Activated T-helper 2 cell treated with anti-CD3 and anti-CD28 coated beads, Interferon-gamma antibody, Interleukin-2, Interleukin-4, amounts not matched to agents 10 μg/mL and 5 μg/mL and 100 μg/mL, durations not matched to agents 14 hours and 24 hours and 36 hours (primary cell): ENCODE measurements at places on chromosomes 6 and 20.

GRCh38 chr6:112600168-112600567 is 253.0 kb downstream of the RFPL4B start:
- no peak for DNase-seq

DNA sequence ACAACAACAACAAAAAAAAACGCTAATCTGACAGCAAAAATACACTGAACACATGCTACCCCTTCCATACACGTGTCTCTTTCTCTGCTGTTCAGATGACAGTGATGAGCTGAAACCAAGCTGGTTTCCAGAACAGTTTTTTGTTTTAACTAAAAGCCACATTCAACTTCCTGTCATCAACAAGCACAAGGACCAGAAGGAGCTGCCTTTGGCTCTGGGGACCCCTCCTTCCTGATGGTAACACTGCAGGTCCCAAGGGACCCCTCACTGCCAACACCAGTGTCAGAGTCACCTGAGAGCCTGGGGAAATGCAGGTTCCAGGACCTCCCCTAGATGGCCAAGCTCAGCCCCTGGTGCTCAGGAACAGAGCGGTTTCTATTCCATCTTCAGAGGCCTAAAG is 6.0 kb downstream of the CST7 start:
- no peak for DNase-seq

- DNase-seq, result no peak
Measured at GRCh38 chr6:138030872-138031271, 76.3 kb downstream of the PERP start.

DNA sequence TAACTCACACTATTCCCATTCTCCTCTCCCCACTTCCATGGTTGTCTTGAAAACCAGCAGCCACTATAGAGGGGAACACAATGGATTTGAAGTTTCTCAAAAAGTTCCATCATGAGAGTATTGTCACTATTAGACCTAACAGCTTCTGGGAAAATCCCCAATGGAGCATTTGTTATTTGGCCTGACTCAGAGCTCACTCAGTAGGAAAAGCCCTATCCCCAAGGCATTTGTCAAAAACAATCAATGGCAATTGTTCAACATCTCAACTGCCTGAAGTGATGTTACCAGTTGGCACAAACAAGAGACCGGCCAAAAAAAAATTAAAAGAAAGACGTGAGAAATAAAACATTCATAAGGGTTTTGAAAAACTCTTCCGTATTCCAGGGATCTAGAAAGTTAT is 98.8 kb downstream of the MYLK4 start:
- DNase-seq, result no peak

- DNase-seq, result no peak
Measured at GRCh38 chr6:11632231-11632630, 94.7 kb downstream of the TMEM170B start.

DNA sequence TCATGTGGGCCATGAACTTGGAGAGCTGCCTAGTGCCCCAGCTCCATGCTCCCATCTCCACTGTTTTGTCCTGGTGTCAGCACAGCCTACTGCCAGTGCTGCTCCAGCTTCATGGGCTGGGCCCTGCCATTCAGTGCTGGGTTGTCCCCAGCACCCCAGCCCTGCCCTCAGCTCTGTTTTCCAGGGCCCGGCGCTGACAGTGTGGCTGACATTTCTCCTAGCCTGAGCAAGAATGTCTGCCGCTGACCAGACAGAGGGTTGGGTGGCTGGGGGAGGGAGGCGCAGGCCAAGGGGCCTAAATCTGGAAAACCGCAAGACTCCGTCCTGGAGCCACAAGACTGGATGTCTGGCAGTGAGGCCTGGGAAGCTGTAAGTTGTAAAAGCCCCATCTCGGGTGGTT is 78.9 kb downstream of the DHX35 start:
- DNase-seq, result no peak

DNA sequence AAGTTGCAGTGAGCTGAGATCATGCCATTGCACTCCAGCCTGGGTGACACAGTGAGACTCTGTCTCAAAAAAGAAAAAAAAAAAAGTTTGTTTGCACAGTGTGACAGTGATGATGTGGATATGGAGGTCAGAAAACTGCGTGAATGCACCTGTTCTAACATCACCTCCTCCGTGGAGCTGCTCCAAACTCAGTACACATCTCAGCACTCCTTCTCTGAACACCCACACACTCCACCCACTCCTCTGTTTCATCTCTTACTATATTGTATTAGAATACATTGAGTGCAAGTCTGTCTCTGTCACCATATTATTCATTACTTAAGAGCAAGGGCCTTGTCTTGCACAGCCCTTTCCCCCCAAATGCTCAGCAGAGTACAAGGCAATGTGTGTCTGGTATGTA is 51.5 kb upstream of the ENPP4 start:
- no peak for DNase-seq

DNA sequence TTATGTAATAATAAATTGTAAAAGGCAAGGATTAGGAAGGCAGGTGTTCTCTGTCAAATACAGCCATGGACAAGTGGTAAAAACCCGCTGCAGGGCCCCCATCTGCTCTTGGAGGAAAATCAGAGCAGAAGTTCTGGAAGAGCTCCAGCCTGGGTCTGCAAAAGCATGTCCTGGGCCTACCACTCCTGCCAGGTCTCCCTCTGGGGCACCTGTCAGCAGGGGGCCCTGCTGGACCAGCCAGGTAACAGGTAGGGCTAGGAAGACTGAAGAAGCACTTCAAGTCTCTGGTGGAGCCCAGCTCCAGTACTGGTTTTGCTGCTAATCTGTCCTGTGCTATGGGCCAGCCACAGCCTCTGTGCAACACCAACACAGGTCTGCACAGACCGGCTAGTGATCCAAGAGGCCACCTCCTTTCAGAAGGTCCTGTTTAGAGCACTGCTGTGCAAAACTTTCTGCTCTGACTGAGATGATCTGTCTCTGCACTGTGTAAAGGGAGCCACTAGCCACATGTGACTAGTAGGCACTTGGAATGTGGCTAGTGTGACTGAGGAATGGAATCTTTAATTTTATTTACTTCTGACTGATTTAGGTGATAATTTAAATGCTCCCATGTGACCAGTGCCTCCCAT is 30.2 kb downstream of the RRBP1 start:
- no peak for DNase-seq

GRCh38 chr20:20566516-20566915 is 145.9 kb downstream of the RALGAPA2 start:
- DNase-seq, result no peak

DNA sequence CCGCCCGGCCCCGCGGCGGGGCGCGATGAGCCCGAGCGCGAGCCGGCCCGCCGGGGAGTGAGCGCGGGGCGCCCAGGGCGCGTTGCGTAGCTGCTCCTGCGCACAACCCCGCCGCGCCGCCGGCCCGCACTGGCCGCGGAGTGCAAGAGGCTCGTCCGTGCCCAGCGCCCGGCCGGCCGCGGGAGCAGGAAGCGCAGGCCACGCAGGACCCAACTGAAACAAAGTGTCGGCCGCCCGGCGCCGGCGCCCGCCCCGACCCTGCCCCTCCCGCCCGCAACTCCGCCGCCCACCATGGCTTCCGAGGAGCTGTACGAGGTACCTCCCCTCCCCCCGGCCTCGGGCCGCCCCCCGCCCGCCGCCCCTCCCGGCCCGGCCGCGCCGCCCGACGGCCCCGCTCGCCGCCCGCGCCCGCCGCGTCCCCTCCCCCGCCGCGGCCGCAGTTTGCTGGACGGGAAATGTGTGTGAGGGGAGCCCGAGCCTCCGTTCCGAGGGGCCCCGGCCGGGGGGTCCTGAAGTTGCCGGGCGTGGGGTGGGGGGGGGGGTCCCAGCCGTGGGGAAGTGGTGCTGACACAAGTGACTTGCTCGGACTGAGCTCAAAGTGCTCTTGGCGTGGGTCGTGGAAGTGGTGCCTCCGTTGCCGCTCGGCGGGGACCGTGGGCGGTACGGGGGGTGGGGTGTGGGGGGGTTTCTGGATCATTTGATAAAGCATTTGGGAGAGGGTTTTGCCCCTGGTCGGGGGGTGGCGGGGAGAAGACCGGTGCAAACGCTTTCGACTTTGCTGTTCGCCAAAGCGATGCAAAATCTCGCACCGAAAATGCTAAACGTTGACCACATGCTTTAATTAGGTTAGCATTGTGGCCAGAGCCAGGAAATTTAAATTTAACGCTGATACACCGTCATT is 539 bp downstream of the CDYL start:
- peak; percentile 16 for DNase-seq

DNA sequence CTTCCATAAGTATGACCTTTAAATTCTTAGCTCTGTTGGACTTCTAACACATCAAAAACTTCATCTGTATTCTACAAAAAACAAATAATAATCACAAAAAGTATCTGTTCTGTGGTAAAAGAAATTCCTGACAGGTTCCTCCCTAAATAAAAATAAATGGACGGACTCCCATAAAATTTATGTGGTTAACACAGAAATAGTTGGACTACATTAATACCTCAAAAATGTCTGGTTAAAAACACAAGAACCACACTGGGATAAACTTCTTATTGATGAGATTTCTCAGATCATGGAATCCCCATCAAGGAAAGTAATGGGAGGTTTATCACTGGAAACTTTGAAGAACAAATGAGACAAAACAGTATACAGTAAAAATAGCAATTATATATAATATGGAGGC is 172.4 kb downstream of the MOXD1 start:
- no peak for DNase-seq

DNA sequence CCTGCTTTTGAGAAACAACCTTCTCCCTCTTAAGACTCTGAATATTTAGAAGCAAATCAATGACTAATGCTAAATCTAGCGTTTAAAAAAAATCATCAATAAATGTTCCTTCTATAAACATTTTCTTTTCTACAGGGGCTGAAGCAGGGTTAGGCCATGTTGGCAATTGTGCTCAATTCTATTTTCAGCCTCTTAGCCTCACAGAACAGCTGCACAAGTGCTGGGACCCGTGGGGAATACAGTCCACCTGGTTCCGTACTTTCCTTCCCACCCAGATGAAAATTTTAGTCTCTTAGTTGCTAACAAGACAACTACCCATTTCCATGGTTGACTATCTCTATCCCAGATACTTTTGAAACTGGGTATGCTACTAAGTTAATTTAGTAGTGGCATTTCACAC is 138.6 kb downstream of the RPS12 start:
- DNase-seq, result no peak

DNA sequence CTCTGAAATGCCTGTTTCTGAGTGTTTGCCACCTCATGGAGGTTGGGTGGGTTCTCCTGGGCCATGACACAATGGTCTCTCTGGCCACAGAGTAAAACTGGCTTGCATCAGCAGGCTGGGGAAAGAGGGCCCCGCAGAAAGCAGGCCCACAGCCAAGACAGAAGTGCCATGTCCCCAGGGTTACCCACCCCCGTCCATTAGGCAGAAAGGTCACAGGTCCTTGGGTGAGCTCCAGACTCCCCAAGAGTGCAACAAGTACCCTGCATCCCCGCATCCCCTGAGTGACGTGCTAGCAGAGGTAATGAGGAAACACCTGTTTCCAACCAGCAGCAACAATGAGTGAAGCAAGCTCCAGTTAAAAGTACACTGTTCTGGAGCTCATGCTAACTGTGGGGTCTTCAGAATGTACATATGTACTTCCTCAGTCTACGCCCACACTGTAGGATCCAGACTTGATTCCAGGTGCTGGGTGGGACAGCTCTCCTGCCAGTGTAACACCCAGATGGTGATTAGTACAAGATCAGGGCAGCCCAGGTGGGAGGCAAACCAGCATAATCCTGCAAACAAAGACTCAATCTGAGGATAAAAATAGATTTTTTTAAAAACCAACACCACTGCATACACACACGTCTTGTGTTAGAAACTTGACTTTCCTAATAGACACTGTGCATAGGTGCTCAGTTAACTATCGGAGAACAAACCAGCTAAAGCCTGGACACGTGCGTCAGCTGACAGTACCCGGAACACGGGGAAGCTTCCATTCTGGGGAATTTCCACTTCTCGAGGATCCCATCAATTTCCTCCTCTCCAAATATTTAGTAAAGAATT is 31.5 kb downstream of the RRBP1 start:
- no peak for DNase-seq

GRCh38 chr6:7535498-7535897 is 6.0 kb upstream of the DSP start:
- no peak for DNase-seq

- no peak for DNase-seq
Measured at GRCh38 chr6:131400054-131400778, 172.8 kb upstream of the ARG1 start.

DNA sequence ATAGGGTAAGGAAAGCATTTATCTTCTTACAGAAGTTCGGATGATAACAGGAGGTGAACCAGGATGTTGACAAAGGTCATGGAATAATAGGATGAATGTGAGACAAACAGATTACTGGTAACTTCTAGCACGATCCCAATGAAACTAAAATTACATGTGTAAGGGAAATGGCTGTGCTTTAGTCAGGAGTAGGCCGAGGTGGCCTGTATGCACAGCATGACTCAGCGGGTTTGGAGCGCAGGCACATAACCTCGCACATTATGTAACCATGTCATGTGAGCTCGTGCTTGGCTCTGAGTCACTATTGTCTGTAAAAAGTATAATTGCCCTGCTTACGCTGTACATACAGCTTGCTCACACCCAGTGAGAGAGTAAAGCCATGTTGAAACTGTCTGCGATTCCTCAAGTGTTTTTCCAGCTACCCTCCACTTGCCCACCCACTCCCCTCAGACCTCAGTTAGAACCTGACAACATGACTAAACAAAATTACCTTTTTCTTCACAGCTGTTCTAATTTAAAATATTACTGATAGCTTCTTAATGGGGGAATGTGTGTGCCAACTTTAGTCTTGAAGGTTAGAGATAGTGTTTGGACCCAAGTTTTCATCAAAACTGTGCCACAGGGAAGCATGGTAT is 8.2 kb downstream of the CYB5R4 start:
- DNase-seq, result no peak

- no peak for DNase-seq
Measured at GRCh38 chr20:6636209-6637159, 131.0 kb upstream of the BMP2 start.

DNA sequence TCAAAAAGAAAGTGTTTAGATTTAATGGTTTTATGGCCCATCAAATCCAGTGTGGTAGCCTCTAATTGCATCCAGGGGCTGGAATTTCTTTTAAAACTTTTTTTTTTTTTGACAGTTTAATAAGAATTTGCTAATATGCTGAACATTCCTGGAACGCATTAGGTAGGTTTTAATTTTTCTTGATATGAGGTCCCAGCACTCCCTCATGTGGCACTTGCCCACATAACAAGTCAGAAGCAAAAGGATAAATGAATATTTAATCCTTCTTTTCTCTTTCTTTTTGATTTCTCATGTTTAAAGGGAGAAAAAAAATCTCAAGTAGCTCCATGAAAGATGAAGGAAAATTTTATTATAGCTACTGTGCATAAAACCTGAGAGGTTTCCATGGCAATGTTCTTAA is 13.5 kb downstream of the HAO1 start:
- DNase-seq, result no peak

- no peak for DNase-seq
Measured at GRCh38 chr20:8060977-8061376, 41.4 kb upstream of the TMX4 start.

GRCh38 chr6:34152806-34153520 is 7.1 kb upstream of the GRM4 start:
- DNase-seq, result no peak
